ENCODE measurements at places on chromosomes 2 and 18.

DNA sequence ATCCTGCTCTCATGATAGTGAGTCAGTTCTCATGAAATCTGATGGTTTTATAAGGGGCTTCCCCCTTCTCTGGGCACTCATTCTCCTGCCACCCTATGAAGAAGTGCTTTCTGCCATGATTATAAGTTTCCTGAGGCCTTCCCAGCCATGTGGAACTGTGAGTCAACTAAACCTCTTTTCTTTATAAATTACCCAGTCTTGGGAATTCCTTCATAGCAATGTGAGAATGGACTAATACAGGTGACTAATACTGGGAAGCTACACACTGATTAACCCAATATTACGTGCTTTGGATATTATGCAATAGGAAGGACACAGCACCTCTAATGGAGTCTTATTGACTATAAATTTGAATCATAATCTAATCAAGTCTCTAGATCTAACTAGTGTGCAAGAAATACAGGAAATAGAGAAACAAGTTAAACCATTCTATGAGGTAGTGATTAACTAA, 107.2 kb upstream of the ETAA1 start:
- DNase-seq, result no peak

DNA sequence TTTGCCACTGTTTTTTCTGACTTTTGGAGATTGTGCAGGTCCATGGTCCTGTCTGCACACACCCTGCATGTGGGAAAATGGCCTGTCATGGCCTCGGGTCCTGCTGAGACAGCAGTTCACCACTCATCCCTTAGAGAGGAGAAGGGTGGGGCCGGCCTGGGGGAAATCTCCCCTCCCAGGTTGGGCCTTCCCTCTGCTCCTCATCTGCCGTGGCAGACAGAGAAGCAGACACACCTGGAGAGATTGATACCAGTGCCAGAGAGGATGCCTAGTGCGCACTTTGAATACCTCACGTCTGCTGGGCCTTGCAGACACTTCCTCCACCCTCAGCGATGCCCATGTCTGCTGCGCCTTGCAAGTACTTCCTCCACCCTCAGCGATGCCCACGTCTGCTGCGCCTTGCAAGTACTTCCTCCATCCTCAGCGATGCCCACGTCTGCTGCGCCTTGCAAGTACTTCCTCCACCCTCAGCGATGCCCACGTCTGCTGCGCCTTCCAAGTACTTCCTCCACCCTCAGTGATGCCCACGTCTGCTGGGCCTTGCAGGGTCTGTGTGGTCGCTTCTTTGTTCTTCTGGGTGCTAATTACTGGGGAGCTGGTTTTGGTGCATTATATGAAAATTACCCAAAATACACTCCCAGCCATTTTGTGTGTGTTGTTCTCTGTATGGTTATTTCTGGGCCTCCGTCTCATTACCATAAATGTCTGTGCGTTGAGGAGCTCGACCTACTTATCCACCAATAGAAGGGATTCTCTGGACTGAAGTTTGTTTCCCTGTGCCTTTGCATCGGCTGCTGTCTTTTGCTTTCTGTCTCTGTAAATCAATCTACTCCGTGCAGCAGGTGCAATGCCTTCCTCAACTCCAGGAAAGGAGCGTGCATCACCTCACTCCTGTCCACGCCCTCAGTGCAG, 186.9 kb upstream of the PXDN start:
- DNase-seq, result no peak

GRCh38 chr18:57004366-57005121, 142.3 kb upstream of the BOD1L2 start:
- no peak for DNase-seq

DNA sequence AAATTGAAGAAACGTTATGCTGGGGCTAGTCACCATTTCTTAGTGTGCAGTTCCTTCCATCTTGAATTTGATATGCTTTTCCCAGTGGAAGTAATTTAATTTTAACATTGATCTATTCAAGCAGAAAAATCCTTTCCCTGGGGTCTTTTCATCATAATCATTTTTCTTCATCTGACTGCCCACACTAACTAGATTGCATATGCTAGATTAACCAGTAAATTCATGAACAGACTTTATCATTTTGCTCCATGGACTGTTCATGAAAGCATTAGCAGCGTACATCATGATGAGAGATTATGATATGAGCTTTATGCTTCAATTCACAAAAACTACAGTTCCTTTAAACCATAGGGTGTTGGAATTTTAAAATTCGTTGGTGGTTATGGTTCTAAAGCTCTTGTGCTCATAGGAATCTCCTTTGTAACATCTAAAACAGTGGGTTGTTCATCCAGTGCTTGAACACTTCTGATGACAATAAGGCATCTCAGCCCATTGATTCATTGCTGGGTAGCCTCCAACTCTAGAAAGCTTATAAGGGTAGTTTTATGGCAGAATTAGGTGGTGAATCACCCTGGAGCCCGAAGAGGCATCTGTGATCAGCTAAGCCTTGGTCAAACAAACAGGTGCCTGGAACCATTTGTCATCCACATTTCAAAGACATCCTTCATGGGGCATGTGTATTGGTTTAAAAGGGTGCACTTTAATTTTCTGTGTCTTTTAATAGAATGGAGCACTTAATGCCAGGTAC, 77.2 kb upstream of the NDUFV2 start:
- no peak for DNase-seq

GRCh38 chr2:5007596-5007995, 684.6 kb upstream of the SOX11 start:
- DNase-seq, result no peak

DNA sequence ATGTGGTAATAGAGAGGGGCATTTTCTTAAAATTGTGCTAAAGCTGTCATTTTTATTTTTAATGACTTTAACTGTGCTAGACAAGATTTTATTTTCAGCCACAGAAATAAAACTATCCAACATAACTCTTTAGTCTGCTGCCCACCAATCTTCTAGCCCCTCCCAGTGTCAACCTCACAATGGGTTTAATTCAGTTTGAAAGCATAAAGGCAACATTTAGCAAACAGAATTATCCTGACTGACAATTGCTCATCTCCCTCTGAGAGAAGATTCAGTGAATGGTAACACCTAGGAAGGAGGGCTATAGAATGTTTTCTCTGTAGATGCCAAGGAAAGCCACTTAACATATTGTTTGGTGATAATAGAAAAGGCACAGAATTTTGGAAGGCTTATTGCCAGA, 5.2 kb downstream of the ERMN start:
- DNase-seq, result no peak

DNA sequence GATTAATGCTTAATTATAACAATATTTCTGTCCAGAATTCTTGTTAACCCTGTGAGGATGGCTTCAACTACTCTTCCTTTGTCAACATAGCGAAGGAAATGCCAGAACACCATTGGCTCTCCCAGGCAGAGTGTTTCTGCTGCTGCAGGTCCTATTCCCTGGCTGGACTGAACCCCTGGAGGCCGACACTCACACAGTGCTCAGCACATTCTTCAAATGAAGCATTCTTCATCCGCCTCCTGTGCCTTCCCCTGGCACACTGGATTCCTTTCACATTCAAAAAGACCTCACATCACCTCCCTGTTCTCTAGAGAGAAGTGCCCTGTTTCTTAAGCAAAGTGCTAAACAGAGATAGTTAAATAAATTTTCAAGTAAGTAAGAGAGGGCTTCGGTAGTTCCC, 187.3 kb upstream of the MSH6 start:
- no peak for DNase-seq

GRCh38 chr2:181268174-181268867, 188.9 kb upstream of the ITGA4 start:
- DNase-seq, result no peak

DNA sequence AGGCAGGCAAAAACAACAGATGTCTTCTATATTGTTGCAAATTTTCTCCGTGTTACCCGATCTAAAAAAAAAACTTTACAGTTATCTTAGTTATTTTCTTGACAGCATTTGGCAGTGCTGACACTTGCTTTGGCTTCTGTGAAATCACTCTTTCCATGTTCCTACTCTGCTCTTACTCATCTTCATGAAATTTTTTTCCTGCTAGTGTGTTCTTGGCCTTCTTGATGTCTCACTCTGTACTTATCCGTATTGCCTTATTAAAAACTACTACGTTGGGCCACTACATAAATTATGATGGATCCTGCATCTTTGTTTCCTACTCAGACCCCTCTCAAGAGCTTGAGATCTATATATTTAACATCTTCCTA, 134.4 kb downstream of the IKZF2 start:
- DNase-seq, result no peak

- no peak for DNase-seq
These were observed 140.0 kb downstream of the ANTXR1 start for GRCh38 chr2:69152847-69153583.

- no peak for DNase-seq
These were observed 193.1 kb downstream of the L3MBTL4 start for GRCh38 chr18:6221602-6222014.

GRCh38 chr2:157932480-157933159, 56.5 kb upstream of the ACVR1 start:
- no peak for DNase-seq

GRCh38 chr2:177733-178132, 86.1 kb downstream of the SH3YL1 start:
- DNase-seq, result no peak

DNA sequence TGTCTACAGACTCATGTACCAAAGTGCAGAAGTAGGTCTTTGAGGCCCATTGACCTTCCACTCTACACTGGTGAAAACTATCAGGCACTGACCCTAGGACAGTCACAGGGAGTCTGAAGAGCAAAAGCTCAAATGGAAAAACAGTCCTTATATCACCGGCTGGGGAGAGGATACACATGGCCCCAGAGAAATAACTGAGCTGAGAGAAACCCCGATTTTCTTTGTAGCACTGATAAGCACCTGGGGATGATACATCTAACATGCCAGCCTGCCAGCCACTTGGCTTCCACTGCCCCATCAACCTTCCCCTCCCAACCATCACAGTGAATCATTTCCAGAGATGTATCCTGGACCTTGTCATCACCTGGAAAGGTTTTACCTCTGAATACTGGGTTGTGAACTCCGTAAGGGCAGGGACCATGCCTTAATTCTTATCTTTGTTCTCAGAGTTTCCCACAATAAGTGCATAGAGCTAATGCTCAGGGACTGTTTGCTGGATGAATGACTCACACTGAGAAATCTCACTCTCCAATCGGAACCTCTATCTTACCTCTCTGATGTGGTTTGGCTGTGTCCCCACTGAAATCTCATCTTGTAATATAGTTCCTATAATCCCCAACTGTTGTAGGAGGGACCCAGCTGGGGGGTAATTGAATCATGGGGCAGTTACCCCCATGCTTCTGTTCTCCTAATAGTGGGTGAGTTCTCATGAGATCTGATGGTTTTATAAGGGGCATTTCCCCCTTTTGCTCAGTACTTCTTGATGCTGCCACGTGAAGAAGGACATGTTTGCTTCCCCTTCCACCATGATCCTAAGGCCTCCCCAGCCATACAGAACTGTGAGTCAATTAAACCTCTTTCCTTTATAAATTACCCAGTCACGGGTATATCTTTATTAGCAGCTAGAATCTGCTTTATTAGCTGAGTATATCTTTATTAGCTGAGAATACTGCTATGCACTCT, 37.1 kb downstream of the EVA1A start:
- DNase-seq, result no peak

DNA sequence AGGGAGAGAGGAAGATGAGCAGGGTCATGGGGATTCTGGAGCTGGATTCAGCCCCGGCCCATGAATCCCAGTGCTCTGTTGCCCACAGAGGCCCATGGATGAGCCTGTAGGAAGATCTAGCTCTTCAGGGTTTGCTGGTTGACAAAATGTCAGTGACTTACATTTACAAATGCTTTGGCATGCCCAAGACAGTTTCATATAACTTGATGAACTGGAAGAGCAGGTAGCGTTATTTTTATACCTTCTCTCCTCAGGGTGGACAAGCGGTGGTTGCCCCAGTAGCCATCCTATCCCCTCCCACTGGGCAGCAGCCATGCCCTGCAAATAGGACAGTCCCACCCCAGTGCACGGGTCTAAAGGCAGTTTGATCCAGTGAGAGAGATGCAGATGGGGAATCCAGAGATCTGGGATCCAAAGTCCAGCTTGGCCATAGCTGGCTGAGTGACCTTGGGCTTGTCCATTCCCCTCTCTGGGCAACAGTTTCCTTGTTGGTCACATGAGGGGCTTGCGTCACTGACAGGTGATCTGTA, 21.5 kb upstream of the KCNK3 start:
- DNase-seq, result peak; percentile 5

DNA sequence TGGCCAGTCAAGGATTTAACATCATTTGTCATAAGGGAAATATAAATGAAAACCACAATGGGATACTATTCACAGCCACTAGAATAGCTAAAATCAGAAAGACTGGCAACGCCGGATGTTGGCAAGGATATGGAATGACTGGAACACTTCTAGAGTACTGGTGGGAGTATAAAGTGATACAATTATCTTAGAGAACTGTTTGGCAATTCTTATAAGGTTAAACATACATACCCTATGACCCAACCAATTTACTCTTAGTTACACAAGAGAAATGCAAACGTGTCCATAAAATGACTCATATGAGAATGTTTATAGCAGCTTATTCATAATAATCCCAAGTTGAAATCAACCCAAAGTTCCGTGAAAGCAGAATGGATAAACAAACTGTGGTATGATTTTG, 35.1 kb downstream of the MAPK4 start:
- no peak for DNase-seq

DNA sequence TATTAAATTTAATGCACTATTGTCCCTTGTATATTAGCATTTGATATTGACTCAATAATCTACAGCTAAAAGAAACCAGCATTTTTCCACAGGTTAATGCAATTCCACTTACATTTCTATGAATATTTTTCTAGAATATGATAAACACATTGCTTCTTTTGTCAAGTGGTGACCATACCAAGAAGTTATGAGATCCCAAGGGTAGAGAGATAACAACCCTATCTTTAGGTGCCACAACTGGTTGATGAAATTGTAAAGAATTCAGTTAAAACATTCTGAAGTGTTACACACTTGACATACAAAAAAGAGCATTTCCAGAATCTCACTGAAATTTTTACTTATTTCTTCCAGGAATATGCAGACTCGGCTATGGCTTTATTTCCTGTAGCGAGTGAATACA, 56.0 kb downstream of the ABCG8 start:
- DNase-seq, result no peak

DNA sequence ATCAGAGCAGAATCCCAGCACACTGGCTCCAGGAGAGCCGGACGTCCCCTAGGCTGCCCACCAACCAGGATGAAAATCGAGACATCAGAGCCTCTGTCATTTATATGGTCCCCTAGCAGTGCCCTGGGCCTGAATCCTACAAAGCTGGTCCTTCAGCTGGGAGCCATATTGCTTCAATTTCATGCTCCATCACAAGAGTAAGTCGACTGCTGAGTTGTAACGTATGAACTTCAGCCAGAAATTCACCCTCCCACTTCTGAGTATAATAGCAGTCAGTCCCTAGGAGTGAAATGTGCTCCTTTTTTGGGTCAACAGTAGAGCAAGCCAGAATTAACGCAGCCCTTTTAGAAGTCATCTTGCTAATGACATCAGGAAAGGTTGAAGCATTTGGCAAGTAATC, 126.4 kb downstream of the CCBE1 start:
- DNase-seq, result no peak

DNA sequence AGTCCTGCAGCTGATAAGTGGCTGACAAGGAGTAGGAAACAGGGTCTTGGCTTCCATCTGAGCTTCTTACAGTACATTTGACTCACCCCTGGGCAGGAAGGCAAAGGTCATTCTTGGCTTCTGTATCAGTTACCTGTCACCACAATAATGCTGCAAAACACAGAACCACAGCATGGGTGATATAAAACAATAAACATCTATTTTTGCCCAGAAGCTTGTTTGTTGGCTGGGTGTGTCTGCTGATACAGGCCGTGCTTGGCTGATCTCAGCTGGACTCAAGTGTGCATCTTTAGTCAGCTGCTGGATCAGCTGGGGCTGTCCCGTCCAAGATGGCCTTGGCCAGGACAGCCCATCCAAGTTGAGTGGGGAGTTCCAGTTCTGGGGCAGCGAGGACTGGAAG, 34.7 kb downstream of the ONECUT2 start:
- DNase-seq, result no peak

GRCh38 chr18:58113337-58113736, 69.3 kb downstream of the NEDD4L start:
- no peak for DNase-seq
